ENCODE measurements at places on chromosomes 2 and 18.

DNA sequence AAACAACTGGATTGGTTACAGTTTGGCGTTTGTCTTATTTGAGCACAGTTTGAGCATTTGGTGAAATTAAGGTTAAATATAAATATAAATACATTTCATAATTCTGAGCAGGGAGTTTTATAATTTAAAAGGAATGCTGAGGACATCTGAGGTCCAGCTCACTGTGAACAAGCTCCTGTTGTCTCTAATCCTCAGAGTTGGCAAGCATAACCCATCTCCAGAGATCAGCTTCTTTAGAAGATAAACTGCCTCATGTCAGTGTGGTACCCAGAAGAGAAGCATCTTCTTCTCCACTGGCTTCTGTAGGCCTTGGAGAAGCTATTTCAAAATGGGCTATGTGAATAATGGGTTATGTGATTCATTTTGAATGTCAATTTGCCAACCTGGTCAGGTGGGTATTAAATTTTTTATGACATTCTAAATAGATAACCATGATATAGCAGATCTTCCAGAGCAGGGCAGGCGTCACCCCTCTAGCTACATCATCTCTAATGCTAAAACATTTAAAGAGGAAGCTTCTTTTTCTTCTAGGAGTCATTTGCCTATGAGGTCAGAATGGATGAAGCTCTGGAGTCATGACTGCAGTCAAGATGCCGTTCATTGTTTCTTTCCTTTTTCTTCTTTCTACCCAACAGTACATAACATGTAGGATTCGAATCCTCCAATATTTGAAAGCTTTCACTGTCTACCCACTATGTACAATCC is 324.0 kb downstream of the RNF144A start:
- DNase-seq, result no peak

DNA sequence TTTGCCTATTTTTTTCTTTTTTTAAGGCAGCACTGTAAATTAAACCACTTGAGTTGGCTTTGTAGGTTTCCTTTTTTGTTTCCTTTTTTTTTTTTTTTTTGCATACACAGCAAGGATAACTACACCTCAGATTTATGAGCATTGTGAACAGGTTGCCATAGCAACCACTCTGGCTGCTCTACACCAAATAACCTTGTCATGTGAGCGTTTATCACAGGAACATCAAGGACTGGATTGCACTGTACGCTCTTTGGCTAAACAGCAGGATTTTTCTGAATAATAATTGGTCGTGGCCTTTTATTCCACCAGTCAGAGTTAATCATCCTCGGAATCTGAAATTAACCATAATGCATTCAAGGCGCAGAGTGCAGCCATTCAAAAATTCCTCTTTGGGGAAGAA is 199.1 kb upstream of the SLC14A2 start:
- no peak for DNase-seq

DNA sequence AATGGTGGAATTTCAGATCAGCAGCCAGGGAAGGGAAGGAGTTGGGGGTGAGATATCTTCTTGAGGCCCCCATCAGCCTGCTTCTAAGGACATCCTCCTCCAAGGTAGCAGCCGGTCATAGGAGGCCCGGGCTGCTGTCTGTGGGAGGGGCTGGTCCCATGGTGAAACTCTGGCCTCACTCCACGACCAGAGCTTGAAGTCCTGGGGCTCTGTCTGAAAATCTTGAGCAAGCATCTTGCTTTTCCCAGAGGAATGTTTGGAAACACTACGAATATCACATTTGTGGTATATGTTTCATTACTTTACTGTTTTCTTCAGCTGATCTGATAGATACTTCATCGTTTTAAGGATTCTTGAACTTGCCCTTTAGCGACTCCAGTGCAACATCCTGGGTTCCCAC is 103.7 kb downstream of the CTAGE1 start:
- DNase-seq, result no peak

- DNase-seq, result no peak
Observed at GRCh38 chr2:191359133-191359532, 113.9 kb downstream of the MYO1B start.

GRCh38 chr2:5748391-5748790 is 56.2 kb downstream of the SOX11 start:
- DNase-seq, result no peak

DNA sequence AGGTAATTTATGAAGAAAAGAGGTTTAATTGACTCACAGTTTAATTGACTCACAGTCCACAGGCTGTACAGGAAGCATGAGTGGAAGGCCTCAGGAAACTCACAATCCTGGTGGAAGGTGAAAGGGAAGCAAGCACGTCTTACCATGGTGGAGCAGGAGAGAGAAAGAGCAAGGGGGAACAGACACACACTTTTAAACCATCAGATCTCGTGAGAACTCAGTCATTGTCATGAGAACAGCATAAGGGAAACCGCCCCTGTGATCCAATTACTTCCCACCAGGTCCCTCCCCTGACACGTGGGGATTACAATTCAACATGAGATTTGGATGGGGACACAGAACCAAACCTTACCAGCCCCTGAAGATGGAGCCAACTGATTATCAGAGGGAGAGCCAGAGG is 11.2 kb upstream of the PUM2 start:
- no peak for DNase-seq

All from NK-92 treated with Interleukin-12 subunit alpha and Interleukin-12 subunit beta, amount 100 ng/mL, for 24 hours (cell line).